ENCODE measurements at places on chromosomes 4 and X. TPM values are rescaled to one million over a fixed set of nuclear protein-coding genes. Genes with fewer than 3 reads are reported as not detected.

GRCh38 chr4:69773484-69773883 lies 13.1 kb upstream of the SULT1B1 start:
- peak; percentile 65 for DNase-seq

DNA sequence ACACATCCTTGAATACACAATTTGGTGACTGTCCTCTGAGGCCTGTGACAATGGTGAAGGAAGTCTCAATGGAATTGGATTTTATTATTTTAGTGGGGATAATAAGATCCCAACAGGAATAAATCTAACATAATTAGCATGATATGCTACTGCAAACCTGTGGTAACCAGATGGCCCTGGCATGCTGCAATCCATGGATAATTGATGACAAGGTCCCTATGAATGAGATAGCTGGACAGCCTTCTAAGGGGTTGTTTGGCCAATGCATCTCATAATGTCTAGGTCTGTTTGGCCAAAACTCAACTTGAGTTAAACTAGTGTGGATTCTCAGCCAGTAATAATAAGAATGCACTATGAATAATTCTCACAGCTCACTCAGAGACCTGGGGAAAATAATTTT lies 145.3 kb upstream of the GALNTL6 start:
- DNase-seq: no peak

DNA sequence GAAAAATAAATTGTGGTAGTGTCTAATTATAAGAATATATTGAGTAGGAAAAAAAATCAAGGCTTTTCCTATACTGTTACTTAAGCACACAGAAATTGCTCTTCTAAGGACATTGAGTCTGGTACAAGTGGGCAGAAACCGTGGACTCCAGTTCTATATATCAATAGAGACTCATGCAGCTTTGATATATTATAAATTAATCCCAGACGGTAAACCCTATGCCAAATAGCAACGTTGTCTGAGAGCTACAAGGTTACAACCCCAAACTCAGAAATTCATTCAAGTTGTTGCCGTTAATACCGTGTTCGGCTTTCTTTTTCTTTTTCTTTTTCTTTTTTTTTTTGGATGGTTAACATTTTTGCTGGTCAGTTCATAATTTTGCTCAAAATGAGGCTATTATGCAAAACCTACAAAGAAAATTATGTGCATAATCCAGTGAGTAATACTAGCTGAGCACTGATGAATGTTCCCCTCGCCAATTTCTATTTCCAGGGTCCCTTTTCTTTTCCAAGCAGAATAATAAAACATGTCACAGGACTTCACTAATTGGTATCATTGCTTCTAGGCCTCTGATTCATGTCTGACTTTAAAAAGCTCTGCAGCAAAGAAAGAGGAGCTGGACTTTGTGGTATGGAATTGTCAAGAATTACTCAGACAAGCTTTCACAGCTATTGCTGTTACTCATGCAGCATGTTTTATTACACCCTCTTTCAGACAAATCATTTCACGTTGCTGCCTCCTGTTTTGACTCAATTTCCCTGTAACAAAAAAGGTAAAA lies 737.7 kb downstream of the NLGN4X start:
- no peak for DNase-seq

- no peak for DNase-seq
Observed at GRCh38 chrX:75229774-75230173, 44.1 kb upstream of the UPRT start.

DNA sequence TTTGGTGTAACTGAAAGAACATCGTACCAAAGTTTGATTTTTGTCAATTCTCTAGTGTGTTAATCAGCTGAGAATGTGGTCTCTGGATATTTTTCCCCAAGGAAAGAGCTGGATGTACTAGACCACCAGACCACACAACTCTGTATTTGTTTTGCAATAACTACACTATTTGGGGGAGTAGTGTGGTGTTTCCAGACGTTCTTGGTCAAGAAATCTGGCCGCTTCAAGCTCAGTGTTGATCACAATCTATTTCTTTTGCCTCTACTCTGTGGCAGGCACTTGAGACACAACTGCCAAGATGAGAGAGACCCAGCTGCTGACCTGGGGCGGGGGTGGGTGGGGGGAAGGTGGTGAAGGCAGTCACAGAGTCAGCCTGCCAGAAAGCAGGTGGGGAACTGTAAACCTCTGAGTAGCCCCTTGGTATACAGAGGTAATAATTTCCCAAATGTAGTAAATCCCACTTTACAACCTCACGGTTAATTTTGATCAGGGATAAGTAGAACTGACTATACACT lies 30.6 kb downstream of the PTTG2 start:
- no peak for DNase-seq

DNA sequence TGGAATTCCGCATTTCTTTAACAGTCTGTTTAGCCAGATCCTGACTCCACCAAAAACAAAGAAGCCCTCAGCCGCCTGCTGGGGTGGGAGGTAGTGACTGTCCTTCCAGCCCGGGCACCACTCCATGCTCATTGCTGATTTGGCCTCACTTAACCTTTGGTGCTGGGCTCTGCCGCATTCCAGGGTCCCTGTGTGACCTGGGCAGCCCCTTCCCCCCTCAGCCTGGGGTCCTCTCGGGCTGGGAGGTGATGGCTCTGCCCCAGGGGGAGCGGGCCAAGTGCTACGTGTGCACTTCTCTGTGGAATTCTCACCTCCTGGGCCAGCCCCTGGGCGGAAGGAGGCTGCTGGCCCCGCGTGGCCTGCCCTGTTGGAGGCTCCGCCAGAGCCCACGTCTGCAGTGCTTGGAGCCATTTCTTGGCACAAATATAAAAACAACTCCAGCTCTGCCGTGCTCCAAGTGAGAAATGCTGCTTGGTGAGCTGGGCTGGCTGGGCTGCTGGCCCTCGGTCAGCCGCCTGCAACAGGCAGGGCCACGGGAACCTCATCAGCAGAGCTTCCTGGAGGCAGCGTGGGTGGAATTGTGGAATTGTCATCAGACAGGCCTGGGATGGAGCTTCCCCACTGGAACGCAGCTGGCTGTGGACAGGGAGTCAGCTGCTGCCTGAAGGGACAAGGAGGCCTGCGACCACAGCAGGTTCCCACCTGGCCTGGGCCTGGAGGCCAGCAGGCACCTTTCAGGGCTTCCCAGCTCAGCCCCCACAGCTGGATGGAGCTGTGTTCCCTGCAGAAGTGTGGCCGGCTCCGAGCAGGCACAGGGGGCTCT lies 66.0 kb downstream of the TRMT44 start:
- no peak for DNase-seq

DNA sequence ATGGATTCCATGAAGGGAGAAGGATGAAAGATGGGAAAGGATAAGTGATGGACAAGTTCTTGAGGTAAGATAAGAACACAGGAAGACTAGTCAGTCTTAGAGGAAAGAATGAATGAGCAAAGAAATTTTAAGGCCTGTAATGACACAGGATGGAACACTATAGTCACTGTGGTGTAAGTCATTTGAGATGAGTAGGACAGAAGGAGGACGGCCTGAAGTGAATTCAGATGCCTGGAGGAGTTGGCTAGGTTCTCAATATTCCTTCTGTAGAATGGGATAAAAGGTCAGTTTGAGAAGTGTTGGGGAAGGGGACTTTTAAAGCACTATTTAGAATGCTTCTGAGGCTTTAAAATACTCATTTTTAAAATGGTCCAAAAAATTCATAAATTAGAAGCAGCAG lies 3.9 kb downstream of the MSMO1 start:
- peak; percentile 28 for DNase-seq

DNA sequence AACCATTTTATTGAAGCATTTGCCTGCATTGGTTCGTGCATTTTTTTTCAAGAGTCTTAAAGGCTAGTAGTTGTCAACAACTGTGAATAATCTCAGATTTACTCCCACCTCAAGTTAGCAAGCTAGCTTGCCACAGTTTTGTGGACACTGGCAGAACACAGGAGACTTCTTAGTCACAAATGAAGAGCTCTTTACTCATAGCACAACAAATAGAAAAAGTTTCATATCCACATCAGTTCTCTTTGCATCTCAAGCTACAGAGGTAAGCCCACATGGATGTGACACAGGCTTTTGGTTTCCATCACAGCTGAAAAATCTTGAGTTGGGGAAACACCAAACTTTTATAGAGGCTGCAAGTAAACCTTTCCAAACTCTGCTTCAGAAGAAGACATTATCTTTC lies 2315.7 kb upstream of the TENM3 start:
- no peak for DNase-seq

GRCh38 chrX:12447448-12448064 lies 309.3 kb downstream of the FRMPD4 start:
- peak; percentile 90 for DNase-seq

- DNase-seq: no peak
Observed at GRCh38 chr4:150852216-150852615, 162.9 kb downstream of the LRBA start.

GRCh38 chr4:48342606-48342880 lies 1.2 kb downstream of the SLAIN2 start:
- no peak for DNase-seq

DNA sequence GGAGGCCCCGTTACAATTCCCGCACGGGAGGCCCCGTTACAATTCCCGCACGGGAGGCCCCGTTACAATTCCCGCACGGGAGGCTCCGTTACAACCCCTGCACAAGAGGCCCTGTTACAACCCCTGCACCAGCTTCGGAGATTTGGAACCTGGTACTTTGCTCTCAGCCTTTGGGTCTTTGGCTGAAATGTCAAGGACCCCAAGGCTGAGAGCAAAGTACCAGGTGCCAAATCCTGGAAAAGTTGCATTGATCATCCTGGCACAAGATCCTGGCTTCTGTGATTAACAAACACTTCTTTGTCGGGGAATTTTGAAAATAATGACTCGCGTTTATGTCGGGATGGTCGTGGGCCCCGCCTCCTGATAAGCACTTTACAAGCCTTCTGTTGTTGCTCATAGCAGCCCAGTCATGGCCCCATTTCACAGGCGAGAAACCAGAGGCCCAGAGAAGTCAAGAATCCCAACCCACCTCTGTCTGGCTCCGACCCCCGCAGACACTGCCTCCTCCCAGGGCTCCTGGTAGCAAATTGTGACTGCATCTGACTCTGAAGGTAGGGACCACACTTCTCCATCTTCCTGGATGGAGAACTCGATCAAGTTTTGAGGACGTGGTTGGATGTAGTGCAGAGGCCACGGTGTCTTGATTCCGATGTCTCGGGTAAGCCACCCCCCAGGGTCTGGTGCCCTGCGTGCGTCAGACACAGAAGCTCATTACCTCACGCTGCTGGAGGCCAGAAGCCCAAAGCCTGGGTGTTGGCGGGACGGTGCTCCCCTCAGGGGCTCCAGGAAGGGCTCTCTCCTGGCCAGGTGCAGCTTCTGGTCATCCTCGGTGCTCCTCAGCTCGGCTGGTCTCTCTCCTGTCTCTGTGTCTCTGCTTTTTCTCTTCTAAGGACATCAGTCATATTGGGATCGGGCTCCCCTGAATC lies 60.3 kb downstream of the ADRA2C start:
- no peak for DNase-seq

- DNase-seq: peak; percentile 94
Observed at GRCh38 chr4:55733932-55734331, 85.7 kb upstream of the EXOC1L start.

DNA sequence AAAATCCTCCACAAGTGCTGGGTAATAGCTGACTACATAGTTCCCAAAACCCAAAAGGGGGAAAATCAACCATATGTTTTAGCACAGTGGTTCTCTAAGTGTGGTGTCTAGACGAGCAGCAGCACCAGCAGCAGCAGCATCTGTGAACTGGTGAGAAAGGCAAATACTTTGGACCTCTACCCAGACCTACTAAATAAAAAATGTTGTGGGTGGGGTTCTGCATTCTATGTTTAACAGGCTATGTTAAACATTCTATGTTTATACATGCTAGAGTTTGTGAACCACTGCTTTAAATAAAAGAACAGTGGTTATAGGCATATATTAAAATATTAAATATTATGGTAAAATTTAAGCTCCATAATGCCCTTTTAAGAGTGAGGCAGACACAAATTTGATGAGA lies 1004.9 kb upstream of the GRID2 start:
- no peak for DNase-seq

GRCh38 chr4:143559757-143560147 lies 46.2 kb downstream of the SMARCA5 start:
- DNase-seq: no peak

DNA sequence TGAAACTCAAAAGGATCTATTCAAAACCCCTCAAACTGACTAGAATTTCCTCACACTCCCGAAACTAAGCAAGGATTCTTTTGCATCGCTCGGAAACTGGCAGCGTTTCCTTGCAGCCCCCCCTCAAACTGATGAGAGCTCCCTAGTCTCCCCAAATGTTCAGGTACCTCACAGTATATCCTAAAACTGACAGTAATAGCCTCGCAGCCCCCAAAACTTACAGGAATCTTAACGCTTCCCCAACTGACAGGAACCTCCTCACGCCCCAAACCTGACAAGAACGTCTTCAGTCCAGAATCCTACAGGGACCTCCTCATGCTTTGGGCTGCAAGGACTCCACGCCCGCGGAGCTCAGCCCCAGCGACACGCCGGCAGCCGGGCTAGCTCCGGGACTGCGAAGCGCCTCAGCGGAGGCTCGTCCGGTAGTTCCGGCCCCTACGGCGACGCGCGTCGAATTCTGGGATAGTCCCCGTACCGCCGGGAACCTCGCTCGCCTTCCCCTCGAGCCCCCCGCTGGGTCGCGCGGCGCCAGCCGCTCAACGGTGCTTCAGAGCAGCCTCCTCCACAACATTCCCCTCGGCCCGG lies 640 bp downstream of the PHF8 start:
- peak; percentile 7 for DNase-seq

- no peak for DNase-seq
Observed at GRCh38 chrX:24235084-24235710, 78.7 kb downstream of the SUPT20HL2 start.

DNA sequence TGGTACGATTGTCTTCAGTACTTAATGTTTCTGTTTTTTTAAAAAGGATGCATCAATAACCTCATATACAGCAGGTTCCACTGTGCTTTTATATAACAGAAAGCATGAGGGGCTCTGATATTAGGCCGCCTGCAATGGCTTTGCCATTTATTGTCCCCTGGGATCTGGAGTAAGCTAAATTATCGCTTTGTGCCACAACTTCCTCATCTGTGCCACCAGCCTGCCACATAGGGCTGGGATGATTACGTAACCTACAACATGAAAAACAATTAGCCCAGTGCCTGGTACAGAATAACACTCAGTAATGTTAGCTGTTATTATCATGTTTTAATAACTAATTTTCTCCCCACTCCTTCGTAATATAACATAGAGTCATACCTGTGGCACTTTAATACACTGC lies 65.5 kb upstream of the TRIM2 start:
- DNase-seq: no peak

GRCh38 chr4:85209161-85209560 lies 242.7 kb upstream of the WDFY3 start:
- DNase-seq: peak; percentile 93

- no peak for DNase-seq
Observed at GRCh38 chr4:972651-973424, 531 bp downstream of the DGKQ start.

TLR1 gene
- total RNA-seq: 0.13 TPM

PDHA2 gene
- not detected for total RNA-seq

NWD2 gene
- 0.26 TPM for total RNA-seq

STATH gene
- not detected for total RNA-seq

ABCE1 gene
- total RNA-seq: 96.0 TPM

BEX2 gene
- 46.6 TPM for total RNA-seq

FAAH2 gene
- total RNA-seq: 6.3 TPM

LAS1L gene
- total RNA-seq: 30.5 TPM

VCX2 gene
- total RNA-seq: not detected

BST1 gene
- total RNA-seq: 0.64 TPM

GYPA gene
- total RNA-seq: not detected

SOX3 gene
- not detected for total RNA-seq

Data from bronchial epithelial cell (primary cell).